ENCODE measurements at places on chromosomes 12 and 14. TPM values are rescaled to one million over a fixed set of nuclear protein-coding genes. Genes with fewer than 3 reads are reported as not detected.

The PELI2 gene
- 0.72 TPM for total RNA-seq

The TRIM9 gene
- 0.33 TPM for total RNA-seq

The PTCSC3 gene
- not detected for total RNA-seq

The ACOT6 gene
- not detected for total RNA-seq

GRCh38 chr12:43585676-43586075 lies 33.7 kb upstream of the ADAMTS20 start:
- DNase-seq, result no peak

DNA sequence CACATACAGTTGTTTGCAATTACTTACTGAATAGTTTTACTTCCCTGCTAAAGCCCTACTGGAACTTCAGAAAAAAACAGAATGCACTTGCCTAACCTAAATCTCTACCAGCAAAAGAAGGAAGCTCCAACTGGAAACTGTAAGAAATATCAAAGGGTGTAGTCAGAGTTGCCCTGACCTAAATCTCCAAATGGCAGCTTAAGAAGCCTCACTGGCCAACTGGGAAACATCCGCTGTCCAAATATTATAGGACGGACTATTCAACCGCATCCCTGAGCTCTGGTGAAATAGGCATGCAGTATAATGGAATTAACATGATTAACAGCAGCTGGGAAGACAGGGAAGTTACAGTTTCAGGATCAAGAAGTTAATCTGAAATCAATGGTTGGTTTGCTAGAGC lies 24.3 kb downstream of the ANAPC7 start:
- no peak for DNase-seq

DNA sequence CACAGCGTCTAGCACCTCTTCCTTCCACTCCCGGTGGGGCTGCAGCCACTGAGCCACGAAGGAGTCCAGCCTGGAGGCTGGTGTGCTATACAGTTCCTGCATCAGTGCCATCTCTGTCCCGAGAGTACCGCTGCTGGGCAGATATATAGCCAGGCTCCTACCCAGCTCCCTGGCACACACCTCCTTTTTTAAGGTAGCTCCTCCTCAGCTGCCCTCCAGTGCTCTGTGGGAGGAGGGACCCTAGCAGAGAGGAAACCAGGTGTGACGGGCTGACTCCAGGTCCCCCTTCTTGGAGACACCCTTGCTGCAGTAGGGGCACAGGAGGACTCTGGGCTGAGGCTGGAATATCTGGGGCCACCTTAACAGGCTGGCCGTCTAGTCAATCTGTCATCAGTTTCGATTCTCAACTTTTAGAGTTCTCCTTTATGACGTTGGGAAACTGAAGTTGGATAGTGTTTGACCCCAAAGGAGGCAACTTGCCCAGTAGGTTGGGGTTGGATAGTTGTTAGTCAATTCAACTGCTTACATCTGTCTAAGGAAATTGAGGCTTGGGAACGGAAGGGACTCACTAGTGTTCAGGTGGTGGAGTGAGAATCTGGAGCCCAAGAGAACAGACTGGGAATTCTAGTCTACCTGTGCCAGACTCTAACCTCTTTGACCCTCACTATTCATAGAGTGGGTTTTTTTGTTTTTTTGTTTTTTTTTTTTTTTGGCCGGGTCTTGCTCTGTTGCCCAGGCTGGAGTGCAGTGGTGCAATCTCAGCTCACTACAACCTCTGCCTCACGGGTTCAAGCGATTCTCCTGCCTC lies at the start of gene OASL:
TSS of gene OASL (minus strand) at position 386 of the 808 bp plus-strand sequence. CDS start at position 111, 275 bp downstream.
- peak; percentile 57 for DNase-seq

DNA sequence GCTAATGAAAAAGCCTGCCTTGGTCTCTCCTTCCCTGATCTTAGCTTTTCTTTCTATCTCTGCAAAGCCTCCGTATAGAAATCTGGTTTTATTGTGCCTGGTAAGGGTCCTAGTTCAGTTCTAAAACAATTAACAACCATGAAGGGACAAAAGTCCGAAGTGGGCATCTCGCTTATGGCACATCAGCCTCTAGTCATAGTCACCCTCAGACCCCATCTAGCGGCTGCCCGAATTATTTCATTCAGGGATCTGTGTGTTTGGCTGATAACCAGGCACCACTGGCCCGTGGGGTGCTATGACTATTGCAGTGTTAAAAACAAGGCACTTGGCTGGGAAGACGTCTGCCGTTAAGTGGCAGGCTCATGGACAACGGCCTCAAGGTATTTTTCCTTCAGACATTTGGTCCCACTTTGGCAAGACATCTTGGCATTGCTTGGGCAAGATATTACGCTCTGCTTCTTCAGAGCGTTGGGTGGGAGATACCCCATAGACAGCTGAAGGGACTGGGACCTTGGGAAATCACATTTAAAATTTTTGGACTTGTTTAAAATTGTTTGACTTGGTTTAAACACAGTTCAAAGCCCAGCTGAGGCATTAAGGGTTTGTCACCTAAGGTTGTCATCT lies 87.1 kb downstream of the SINHCAF start:
- peak; percentile 81 for DNase-seq

- no peak for DNase-seq
These were observed 31.9 kb downstream of the KNTC1 start for GRCh38 chr12:122558745-122559641.

DNA sequence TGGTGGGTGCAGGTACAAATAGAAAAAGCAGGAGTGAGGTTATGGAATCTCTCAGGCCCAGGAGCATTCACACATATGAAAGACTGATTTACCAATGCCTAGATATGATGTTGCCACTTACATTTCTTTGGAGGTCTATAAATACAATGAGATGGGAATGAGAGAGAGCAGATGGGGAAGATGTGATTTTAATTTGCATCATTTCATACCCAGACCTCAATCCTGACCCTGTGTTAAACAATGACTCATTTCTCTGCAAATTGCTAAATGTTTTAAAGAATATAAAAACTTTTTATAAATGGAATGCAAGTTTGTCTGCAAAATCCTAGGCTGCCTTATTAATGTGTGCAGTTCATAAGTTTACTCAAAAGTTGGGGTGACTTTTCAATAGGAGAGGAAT lies 38.6 kb upstream of the GNG2 start:
- DNase-seq, result no peak

- no peak for DNase-seq
These were observed 395.2 kb downstream of the PAWR start for GRCh38 chr12:79295572-79295971.

DNA sequence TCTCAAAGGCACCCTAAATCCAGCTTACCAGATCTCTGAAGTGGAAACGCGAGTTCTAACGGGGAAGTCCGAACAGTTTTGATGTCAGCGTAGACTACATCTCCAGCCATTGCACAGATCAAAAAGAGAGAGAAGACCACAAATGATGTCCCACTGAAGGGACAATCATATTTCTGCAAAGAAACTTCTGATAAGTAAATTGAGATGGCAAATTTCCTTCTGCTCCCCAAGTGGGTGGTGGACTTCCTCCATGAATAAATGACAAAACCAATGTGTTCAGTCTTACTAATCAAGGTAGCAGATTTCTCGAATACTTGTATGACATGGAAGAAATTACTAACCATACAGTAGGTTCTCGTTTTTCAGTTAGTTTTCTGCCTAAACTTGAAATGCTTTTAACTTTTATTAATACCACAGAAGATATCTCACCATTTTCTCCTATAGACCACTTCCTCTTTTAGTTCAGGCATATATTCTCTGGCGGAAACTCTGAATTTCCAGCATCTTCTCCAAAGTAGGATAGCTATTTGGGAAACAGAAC lies at the start of gene CLECL1:
TSS of gene CLECL1 (minus strand) at position 177 of the 541 bp plus-strand sequence.
- DNase-seq, result no peak

DNA sequence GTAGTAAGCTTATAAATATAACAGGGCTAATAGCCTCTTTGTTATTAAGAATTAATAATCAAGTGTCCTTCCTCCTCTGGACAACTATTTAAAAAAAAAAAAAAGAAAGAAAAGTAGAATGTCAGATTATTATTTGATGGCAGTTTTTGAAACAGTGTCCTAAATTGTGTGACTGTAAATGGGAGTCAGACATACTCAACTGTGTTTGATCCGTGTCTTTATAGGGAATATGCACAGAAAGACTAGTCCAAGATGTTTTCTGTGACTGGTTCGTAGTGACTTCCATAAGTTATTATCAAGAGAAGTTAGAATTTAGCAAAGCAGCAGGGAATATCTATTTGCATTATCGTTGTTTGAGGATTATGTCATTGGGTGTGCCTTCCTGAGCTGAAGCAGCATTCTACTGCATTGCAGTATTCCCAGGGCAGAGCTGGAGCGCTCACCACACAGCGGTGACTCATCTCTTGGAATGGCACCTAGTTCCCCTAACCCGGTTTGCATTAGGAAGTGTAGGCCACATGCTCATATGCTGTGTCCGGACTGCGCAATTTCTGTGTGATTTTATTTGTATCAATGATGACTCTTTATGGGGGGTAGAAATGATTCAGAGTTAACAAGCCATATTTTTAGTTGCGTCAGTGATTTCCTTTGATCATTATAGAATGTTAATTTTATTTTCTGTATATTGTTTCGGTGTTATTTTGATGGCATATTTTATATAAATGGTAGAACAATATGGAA lies 7.9 kb downstream of the DYNC1H1 start:
- DNase-seq, result peak; percentile 95

GRCh38 chr12:69500631-69501030 lies 30.4 kb downstream of the FRS2 start:
- DNase-seq, result no peak

Measured in MG63 (cell line).